Osteocyte (in vitro differentiated cells): ENCODE measurements at places on chromosomes 11 and 22.

DNA sequence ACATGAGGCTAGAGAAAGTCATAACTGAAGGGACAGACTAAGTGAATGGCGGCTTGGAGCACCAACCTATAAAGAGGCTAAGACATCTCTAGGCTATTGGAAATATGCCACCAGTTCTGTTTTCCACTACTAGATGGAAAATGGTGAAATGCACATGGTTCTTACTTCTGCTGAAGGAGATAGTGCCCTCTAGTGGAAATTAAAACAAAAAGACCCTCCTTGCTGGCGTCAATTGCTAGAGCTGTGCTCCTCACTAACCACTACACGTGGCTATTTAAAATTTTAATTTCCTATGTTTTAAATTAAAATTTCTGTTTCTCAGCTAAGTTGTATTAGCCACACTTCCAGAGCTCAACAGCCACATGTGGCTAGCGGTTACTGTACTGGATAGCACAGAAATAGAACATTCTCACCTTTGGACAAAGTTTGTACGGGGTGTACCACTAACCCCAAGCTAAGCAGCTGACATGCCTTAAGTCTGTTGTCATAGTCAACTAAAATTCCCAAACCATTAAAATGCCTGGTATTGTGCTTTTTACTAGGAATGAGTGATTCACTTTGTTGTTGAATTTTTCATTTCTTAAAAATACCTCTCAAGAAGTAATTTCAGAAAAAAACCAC is 34.1 kb upstream of the CALCA start:
- no peak overlapping the region for H3K4me3 ChIP-seq
- no peak overlapping the region for H3K27ac ChIP-seq
- H3K36me3 ChIP-seq = no peaks in the 10 kb centered on the region

- peak within 1 kb of the TSS; percentile 79 for H3K4me3 ChIP-seq
- H3K27ac ChIP-seq = peak within 1 kb of the TSS; percentile 81
- H3K27me3 ChIP-seq = no peaks in the 10 kb centered on the region
- no peaks in the 10 kb centered on the region for H3K36me3 ChIP-seq
Measured at GRCh38 chr11:5596607-5597201, at the start of gene TRIM6. TSS of gene TRIM6 (plus strand) at chr11:5596637. CDS start at chr11:5596898, 261 bp downstream.

DNA sequence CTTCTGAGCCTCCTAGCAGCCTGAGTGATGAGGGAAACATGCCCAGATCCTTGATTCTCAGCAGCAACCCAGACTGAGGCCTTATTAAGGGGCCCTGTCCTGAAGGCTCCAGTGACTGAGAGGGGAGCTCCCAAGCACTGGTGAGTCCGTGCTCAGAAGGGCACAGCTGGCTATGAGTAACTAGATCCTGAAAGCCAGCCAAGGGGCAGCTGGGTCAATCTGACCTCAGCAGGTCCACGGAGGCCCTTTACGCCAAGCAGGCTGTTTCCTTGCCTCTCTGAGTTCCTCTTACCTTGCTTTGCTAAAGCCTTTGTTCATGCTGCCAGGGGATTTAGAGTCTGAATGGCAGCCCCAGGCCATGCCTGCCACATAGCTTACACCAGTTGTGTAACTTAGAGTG is 19.3 kb upstream of the MIEF1 start:
- no peaks in the 10 kb centered on the region for H3K4me1 ChIP-seq
- DNase-seq = no peak
- H3K4me3 ChIP-seq = no peak overlapping the region
- peaks cover 2% of the 10 kb centered on the region for H3K36me3 ChIP-seq

- H3K36me3 ChIP-seq = no peaks in the 10 kb centered on the region
- DNase-seq = no peak
- H3K4me1 ChIP-seq = peaks cover 14% of the 10 kb centered on the region
- no peaks in the 10 kb centered on the region for H3K27me3 ChIP-seq
- H3K4me3 ChIP-seq = no peak overlapping the region
- no peak overlapping the region for H3K27ac ChIP-seq
Measured at GRCh38 chr22:47030143-47030661, 267.8 kb downstream of the TBC1D22A start.

- H3K36me3 ChIP-seq = no peaks in the 10 kb centered on the region
- no peak for DNase-seq
- no peak overlapping the region for H3K27ac ChIP-seq
- no peak overlapping the region for H3K4me3 ChIP-seq
Measured at GRCh38 chr22:36936362-36937116, 23.1 kb downstream of the CSF2RB start.

- peaks cover 8% of the 10 kb centered on the region for H3K36me3 ChIP-seq
- no peak overlapping the region for H3K4me3 ChIP-seq
- H3K27me3 ChIP-seq = no peaks in the 10 kb centered on the region
- H3K27ac ChIP-seq = peak overlapping the region; percentile 3
- H3K4me1 ChIP-seq = peaks cover 10% of the 10 kb centered on the region
Measured at GRCh38 chr11:78432956-78433355, 15.3 kb upstream of the GAB2 start.

GRCh38 chr22:45341498-45341897 is 31.8 kb downstream of the FAM118A start:
- no peak overlapping the region for H3K27ac ChIP-seq
- H3K36me3 ChIP-seq = peaks cover 56% of the 10 kb centered on the region
- no peak for DNase-seq
- H3K4me1 ChIP-seq = no peaks in the 10 kb centered on the region
- H3K27me3 ChIP-seq = no peaks in the 10 kb centered on the region

- H3K4me1 ChIP-seq = no peaks in the 10 kb centered on the region
- no peak overlapping the region for H3K4me3 ChIP-seq
- H3K27ac ChIP-seq = no peak overlapping the region
- no peaks in the 10 kb centered on the region for H3K27me3 ChIP-seq
Measured at GRCh38 chr11:66866511-66866986, 9.7 kb downstream of the LRFN4 start.

- no peak overlapping the region for H3K27ac ChIP-seq
- H3K27me3 ChIP-seq = peaks cover 39% of the 10 kb centered on the region
- H3K36me3 ChIP-seq = no peaks in the 10 kb centered on the region
- no peaks in the 10 kb centered on the region for H3K4me1 ChIP-seq
Measured at GRCh38 chr22:22720201-22720723, 75.8 kb downstream of the GGTLC2 start.

DNA sequence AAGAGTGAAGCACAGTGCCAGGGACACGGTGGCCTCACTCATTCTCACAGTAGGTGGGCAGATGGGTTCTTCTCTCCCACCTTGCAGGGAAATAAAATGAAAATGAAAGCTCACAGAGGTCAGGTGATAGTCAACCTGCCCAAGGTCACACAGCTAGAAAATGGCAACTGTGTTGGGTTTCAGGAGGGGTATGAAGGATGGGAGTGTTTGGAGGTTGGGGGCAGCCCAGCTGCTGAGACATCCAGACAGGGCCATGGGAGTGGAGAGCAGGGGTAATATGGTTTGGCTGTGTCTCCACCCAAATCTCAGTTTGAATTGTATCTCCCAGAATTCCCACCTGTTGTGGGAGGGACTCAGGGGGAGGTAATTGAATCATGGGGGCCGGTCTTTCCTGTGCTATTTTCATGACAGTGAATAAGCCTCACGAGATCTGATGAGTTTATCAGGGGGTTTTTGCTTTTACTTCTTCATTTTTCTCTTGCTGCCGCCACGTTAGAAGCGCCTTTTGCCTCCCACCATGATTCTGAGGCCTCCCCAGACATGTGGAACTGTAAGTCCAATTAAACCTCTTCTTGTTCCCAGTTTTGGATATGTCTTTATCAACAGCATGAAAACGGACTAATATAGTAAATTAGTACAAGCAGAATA is 247.0 kb downstream of the TENM4 start:
- H3K27ac ChIP-seq = no peak overlapping the region
- H3K4me1 ChIP-seq = no peaks in the 10 kb centered on the region
- H3K27me3 ChIP-seq = no peaks in the 10 kb centered on the region

DNA sequence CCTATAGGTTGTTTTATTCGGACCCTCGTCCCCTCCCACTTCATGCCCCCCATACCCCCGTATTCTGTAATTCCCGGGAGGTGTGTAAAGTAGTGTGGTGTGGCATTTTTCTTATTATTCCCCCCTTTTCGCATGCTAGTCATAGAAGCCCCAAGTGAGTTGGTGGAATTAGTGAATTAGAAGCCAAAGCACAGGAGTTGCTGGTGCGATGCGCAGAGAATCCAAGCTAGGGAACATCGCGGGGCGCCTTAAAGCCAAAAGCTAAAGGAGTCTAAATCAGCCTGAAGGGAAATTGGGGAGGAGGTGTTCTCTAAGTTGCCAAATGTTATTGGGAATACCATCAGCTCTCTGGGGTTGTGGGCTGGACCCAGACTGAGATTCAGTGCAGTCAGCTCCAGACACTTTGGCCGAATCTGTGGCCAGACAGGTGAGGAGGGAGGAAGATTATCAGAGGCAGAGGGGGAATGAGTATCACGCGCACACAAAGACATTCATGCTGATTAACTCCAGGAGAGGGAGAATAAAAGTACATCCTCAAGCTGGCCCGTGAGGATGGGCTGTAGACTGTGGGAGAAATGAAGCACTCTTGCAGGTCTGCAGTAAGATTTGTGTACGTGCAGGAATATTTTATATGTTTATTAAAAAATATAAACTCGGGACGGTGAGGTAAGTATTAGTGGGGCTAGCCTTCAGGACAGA is 102.8 kb upstream of the HSD17B12 start:
- DNase-seq = peak; percentile 44
- no peak overlapping the region for H3K4me3 ChIP-seq
- peaks cover 95% of the 10 kb centered on the region for H3K27me3 ChIP-seq
- H3K4me1 ChIP-seq = peaks cover 50% of the 10 kb centered on the region
- no peaks in the 10 kb centered on the region for H3K36me3 ChIP-seq

DNA sequence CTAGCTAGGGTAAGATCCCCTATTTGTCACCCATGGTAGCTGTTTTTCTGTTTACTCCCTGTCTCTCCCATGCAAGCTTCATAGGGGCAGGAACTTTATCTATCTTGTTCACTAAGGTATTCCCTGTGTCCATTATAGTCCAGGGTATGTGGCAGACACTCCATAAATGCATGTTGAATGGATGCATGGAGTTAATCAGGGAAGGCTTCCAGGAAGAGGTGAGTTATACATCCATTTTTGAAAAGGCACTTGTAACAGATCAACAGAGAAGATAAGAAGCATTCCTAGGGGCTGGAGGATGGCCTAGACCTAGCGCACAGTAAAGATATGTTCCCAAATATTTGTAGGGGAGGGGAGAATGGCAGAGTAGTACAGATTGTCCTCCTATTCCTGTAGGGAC is 130.3 kb downstream of the BUD13 start:
- DNase-seq = no peak
- H3K4me1 ChIP-seq = no peaks in the 10 kb centered on the region
- H3K27me3 ChIP-seq = no peaks in the 10 kb centered on the region
- no peak overlapping the region for H3K27ac ChIP-seq

DNA sequence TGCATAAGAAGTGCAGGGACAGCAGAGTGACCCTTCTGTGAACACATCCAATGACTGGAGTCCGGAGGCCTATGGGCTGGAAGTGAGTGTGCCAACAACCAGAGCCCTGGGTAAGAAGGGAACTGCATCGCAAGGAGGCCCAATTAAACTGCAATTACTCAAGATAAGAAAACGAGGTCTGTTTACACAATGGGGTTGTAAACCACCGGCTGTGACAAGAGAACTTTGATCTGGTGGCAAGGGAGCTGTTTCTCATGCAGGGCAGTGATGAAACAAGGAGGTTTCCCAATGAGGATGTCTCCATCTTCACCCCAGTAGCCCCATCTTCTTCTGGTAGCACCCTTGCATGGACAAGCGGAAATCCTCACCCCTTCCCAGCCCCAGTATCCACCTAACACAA is 21.5 kb downstream of the ETS1 start:
- no peak overlapping the region for H3K4me3 ChIP-seq
- peaks cover 4% of the 10 kb centered on the region for H3K27me3 ChIP-seq
- peaks cover 10% of the 10 kb centered on the region for H3K4me1 ChIP-seq
- no peak overlapping the region for H3K27ac ChIP-seq

GRCh38 chr11:689625-690024 is 5.4 kb downstream of the DEAF1 start:
- no peak for DNase-seq
- peaks cover 52% of the 10 kb centered on the region for H3K4me1 ChIP-seq
- H3K4me3 ChIP-seq = peak overlapping the region; percentile 55
- H3K27ac ChIP-seq = peak overlapping the region; percentile 95

- peaks cover 8% of the 10 kb centered on the region for H3K36me3 ChIP-seq
- peaks cover 37% of the 10 kb centered on the region for H3K4me1 ChIP-seq
- H3K27me3 ChIP-seq = no peaks in the 10 kb centered on the region
- peak overlapping the region; percentile 24 for H3K27ac ChIP-seq
- peak overlapping the region; percentile 61 for H3K4me3 ChIP-seq
Measured at GRCh38 chr11:66279092-66279734, 1.2 kb downstream of the CNIH2 start.

GRCh38 chr11:95444309-95445241 is 213.6 kb upstream of the SESN3 start:
- H3K27ac ChIP-seq = no peak overlapping the region
- H3K27me3 ChIP-seq = no peaks in the 10 kb centered on the region

DNA sequence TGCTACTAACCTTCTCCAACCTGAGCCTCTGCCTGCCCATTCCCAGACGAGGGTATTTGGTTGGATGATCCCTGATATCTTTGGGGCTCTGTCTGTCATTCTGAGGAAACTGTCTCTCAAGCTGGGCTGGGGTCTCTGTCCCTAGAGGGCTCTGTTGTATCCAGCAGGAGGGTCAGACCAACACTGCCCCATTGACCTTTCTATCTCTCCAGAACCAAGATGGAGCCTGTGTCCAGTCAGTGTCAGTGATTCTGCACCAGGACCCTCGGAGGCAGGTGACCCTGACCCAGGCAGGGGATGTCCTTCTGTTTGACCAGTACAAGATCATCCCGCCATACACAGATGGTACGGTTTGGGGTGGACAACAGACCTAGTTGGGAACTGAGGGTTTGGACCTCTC is 21.9 kb downstream of the OTOG start:
- H3K4me1 ChIP-seq = no peaks in the 10 kb centered on the region
- no peak overlapping the region for H3K4me3 ChIP-seq
- no peaks in the 10 kb centered on the region for H3K36me3 ChIP-seq
- H3K27ac ChIP-seq = no peak overlapping the region

DNA sequence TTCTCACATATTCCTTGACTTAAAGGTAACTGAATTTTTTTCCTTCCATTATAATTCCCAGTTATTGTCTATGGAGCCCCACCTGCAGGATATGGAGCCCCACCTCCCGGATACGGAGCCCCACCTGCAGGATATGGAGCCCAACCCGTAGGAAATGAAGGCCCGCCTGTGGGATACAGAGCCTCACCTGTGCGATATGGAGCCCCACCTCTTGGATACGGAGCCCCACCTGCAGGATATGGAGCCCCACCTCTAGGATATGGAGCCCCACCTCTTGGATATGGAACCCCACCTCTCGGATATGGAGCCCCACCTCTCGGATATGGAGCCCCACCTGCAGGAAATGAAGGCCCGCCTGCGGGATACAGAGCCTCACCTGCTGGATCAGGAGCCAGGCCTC is 28.1 kb downstream of the WBP2NL start:
- peaks cover 13% of the 10 kb centered on the region for H3K4me1 ChIP-seq
- H3K27ac ChIP-seq = no peak overlapping the region
- no peak overlapping the region for H3K4me3 ChIP-seq
- no peak for DNase-seq

GRCh38 chr11:17979770-17980371 is 33.0 kb downstream of the SERGEF start:
- no peak overlapping the region for H3K4me3 ChIP-seq
- no peaks in the 10 kb centered on the region for H3K4me1 ChIP-seq
- peaks cover 7% of the 10 kb centered on the region for H3K36me3 ChIP-seq
- no peak for DNase-seq
- H3K27ac ChIP-seq = no peak overlapping the region
- no peaks in the 10 kb centered on the region for H3K27me3 ChIP-seq

- no peaks in the 10 kb centered on the region for H3K27me3 ChIP-seq
- no peak overlapping the region for H3K27ac ChIP-seq
- no peak for DNase-seq
- H3K36me3 ChIP-seq = peaks cover 16% of the 10 kb centered on the region
- H3K4me3 ChIP-seq = no peak overlapping the region
- peaks cover 26% of the 10 kb centered on the region for H3K4me1 ChIP-seq
Measured at GRCh38 chr11:69644962-69645675, 4.2 kb downstream of the CCND1 start.

- no peak overlapping the region for H3K27ac ChIP-seq
- H3K4me3 ChIP-seq = no peak overlapping the region
- no peaks in the 10 kb centered on the region for H3K36me3 ChIP-seq
- H3K27me3 ChIP-seq = peaks cover 13% of the 10 kb centered on the region
Measured at GRCh38 chr11:64608046-64608445, 17.0 kb downstream of the SLC22A12 start.
